Smooth muscle cell of the pulmonary artery (primary cell): ENCODE measurements at places on chromosomes 2 and 18. TPM values are rescaled to one million over a fixed set of nuclear protein-coding genes. Genes with fewer than 3 reads are reported as not detected.

Gene RUFY4
- total RNA-seq = not detected in 2 replicates

Gene CYP27C1
- total RNA-seq = under 0.01 and 0.13 TPM in 2 replicates

Gene SERPINB11
- not detected in 2 replicates for total RNA-seq

Gene RASGRP3
- total RNA-seq = 2.1 and 3.0 TPM in 2 replicates

Gene COQ10B
- 34.0 and 39.6 TPM in 2 replicates for total RNA-seq

Gene SOWAHC
- total RNA-seq = 13.1 and 22.6 TPM in 2 replicates
